ENCODE measurements at places on chromosomes 13 and 19. TPM values are rescaled to one million over a fixed set of nuclear protein-coding genes. Genes with fewer than 3 reads are reported as not detected.

RXFP2 gene
- polyA plus RNA-seq: 0.81 TPM

NDUFA13 gene
- 291 TPM for polyA plus RNA-seq

HTR2A gene
- 0.86 TPM for polyA plus RNA-seq

ZNF814 gene
- polyA plus RNA-seq: 82.3 TPM

PGLYRP1 gene
- polyA plus RNA-seq: 0.66 TPM

All from left renal cortex interstitium (tissue), 4 donors.